Bronchial smooth muscle cell (primary cell): ENCODE measurements at places on chromosomes 4 and X. TPM values are rescaled to one million over a fixed set of nuclear protein-coding genes. Genes with fewer than 3 reads are reported as not detected.

Gene CFAP47
- under 0.01 TPM in 1 of 2 replicates, not detected in the other for total RNA-seq

Gene C4orf51
- not detected in 2 replicates for total RNA-seq

Gene GABRE
- 5.2 and 11.0 TPM in 2 replicates for total RNA-seq

Gene ZDHHC15
- total RNA-seq = under 0.01 and 0.09 TPM in 2 replicates

Gene DOCK11
- 26.3 and 31.8 TPM in 2 replicates for total RNA-seq

Gene GALNTL6
- total RNA-seq = under 0.01 TPM in 1 of 2 replicates, not detected in the other

Gene PNMA6F
- total RNA-seq = not detected in 2 replicates

Gene FMR1NB
- total RNA-seq = not detected in 2 replicates

Gene CSAG2
- not detected in 2 replicates for total RNA-seq

Gene SCD5
- total RNA-seq = 11.6 and 14.2 TPM in 2 replicates

Gene CENPVL1
- total RNA-seq = not detected in 2 replicates

Gene GLUD2
- 1.6 and 1.8 TPM in 2 replicates for total RNA-seq

Gene HPGD
- total RNA-seq = 0.34 and 0.47 TPM in 2 replicates

Gene ELF4
- total RNA-seq = 6.1 and 7.8 TPM in 2 replicates

Gene JADE1
- 14.8 and 23.2 TPM in 2 replicates for total RNA-seq

Gene SORCS2
- 0.26 and 0.79 TPM in 2 replicates for total RNA-seq

Gene ASB9
- total RNA-seq = 0.09 and 1.4 TPM in 2 replicates

Gene GYPE
- total RNA-seq = 0.32 and 1.3 TPM in 2 replicates

Gene STATH
- total RNA-seq = not detected in 2 replicates

Gene CHST7
- total RNA-seq = 7.2 and 9.1 TPM in 2 replicates

Gene PRR27
- total RNA-seq = not detected in 2 replicates

Gene VCX3B
- not detected in 2 replicates for total RNA-seq

Gene SRPX2
- 26.0 and 36.9 TPM in 2 replicates for total RNA-seq

Gene UGT2B17
- total RNA-seq = not detected in 2 replicates

Gene CCSER1
- not detected in 2 replicates for total RNA-seq

Gene SMIM9
- total RNA-seq = not detected in 2 replicates

Gene TLR2
- total RNA-seq = 0.17 and 0.32 TPM in 2 replicates

Gene GAGE13
- total RNA-seq = not detected in 2 replicates

Gene FTSJ1
- 24.0 and 27.0 TPM in 2 replicates for total RNA-seq

Gene SLC9A7
- total RNA-seq = 21.2 and 38.0 TPM in 2 replicates

Gene ANOS1
- 0.26 TPM in 1 of 2 replicates, not detected in the other for total RNA-seq

Gene SRP72
- 43.5 and 111 TPM in 2 replicates for total RNA-seq

Gene RRH
- not detected in 2 replicates for total RNA-seq

Gene PALLD
- 48.2 and 62.4 TPM in 2 replicates for total RNA-seq

Gene ZBTB49
- total RNA-seq = 2.5 and 3.7 TPM in 2 replicates

Gene MGARP
- 4.0 and 10.1 TPM in 2 replicates for total RNA-seq

Gene XG
- total RNA-seq = 0.52 and 6.1 TPM in 2 replicates

Gene USP38
- 9.5 and 10.5 TPM in 2 replicates for total RNA-seq

Gene RTL3
- total RNA-seq = under 0.01 TPM in 1 of 2 replicates, not detected in the other

Gene UGT2A1
- total RNA-seq = not detected in 2 replicates

Gene PDZD4
- total RNA-seq = under 0.01 and 0.26 TPM in 2 replicates

Gene KDM6A
- total RNA-seq = 9.6 and 10.2 TPM in 2 replicates

Gene CD99L2
- total RNA-seq = 36.7 and 38.1 TPM in 2 replicates

Gene RHOXF1
- not detected in 2 replicates for total RNA-seq

Gene SASH3
- not detected in 2 replicates for total RNA-seq

Gene GPRASP1
- total RNA-seq = 5.2 and 5.8 TPM in 2 replicates

Gene VCX
- not detected in 2 replicates for total RNA-seq

Gene UNC5C
- total RNA-seq = 1.1 and 4.1 TPM in 2 replicates

Gene EPGN
- 0.32 TPM in 1 of 2 replicates, not detected in the other for total RNA-seq

Gene FGF5
- 2.7 and 4.1 TPM in 2 replicates for total RNA-seq

Gene KDR
- 0.16 TPM in 1 of 2 replicates, not detected in the other for total RNA-seq

Gene NHSL2
- total RNA-seq = 0.52 and 9.5 TPM in 2 replicates

Gene XKRX
- 0.16 TPM in 1 of 2 replicates, not detected in the other for total RNA-seq

Gene RASGEF1B
- total RNA-seq = under 0.01 TPM in 1 of 2 replicates, not detected in the other

Gene PAGE2
- not detected in 2 replicates for total RNA-seq

Gene RTL9
- under 0.01 TPM in 2 replicates for total RNA-seq
